ENCODE measurements at places on chromosomes 7 and 10. TPM values are rescaled to one million over a fixed set of nuclear protein-coding genes. Genes with fewer than 3 reads are reported as not detected.

GRCh38 chr10:48670978-48671913 lies 13.4 kb upstream of the WDFY4 start:
- no peak for DNase-seq

- no peak for DNase-seq
Observed at GRCh38 chr10:21993360-21994001, 10.0 kb downstream of the DNAJC1 start.

DNA sequence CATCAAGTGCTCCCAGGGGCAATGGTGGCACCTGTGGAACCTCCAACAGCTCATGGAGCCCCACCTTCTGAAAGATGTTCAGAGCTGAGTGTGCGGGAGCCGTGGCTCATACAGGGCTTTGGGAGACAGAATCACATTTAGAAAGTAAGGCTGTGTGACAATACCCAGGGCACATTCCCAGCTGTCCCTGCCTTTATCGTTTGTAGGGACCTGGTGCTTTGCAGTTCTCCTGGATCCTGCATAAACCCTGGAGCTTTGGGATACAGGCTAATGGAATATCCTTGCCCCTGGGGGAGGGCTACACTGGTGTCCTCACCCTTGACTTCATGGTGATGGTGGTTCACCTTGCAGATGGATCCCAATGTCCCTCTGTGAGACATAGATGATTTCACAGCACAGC lies 134.8 kb upstream of the LAMB4 start:
- no peak for DNase-seq

GRCh38 chr10:3126741-3127346 lies 45.7 kb downstream of the PITRM1 start:
- DNase-seq = no peak

GIMAP4 gene
- total RNA-seq = 336 TPM

MXI1 gene
- 16.2 TPM for total RNA-seq

DNA sequence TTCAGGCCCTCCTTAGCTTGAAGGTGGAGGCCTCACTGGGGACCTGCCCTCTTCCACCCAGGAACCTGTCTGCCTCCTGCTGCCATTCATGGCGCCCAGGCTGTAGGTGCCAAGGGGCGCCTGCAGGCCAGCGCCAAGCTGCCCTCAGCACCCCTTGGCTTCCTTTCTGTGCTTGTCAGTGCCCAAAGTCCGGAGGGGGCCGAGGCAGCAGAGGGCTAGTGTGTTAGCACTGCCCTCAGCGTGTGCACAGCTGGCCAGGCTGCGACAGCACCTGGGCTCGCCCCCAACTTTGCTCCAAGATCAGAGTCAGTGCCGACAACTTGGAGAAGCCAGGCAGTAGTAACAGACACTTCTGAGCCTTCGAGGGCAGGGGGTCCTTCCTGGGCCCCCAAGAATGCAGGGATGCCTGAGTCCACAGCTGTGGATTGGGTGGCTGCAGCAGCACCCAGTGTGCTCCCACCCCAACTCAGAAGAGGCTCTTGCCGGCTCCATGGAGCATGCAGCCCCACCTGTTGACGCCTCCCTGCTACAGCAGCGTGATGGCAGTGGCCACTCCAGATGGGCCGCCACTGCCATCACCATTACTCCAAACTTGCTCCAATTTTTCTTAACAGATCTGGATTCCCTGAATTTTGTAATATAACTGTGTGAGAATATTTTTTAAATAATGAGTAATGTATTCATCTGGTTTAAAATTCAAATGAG lies 41.7 kb downstream of the CACUL1 start:
- DNase-seq = no peak

NFKB2 gene
- 213 TPM for total RNA-seq

DNA sequence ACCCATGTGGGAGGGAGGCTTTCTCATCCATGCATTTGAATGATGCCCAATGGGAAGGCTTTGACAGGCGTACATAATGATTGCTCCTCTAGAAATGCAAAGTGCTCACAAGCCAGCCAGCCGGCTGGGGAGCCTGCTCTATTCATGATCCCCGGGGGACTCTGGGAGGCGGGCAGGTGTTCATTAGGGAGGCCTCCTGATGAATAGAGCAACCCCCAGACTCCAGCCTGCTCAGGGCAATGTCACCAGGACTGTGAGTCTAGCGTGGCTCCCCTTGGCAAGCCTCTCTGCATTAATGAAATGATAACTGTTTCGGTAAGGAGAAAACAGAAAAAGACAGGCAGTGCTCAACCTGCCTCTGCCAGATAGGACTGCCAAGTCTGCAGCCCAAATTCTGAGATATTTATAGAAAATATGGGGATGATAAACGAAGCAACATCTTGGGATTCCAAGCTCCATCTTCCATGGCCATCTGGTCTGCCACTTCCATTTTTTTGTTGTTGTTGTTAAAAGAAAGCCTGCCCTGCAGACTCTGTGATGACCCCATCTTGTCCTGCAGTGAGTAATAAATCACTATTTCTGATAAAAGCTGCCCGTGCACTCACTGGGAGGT lies 236.4 kb downstream of the PRPF18 start:
- DNase-seq = no peak

DNA sequence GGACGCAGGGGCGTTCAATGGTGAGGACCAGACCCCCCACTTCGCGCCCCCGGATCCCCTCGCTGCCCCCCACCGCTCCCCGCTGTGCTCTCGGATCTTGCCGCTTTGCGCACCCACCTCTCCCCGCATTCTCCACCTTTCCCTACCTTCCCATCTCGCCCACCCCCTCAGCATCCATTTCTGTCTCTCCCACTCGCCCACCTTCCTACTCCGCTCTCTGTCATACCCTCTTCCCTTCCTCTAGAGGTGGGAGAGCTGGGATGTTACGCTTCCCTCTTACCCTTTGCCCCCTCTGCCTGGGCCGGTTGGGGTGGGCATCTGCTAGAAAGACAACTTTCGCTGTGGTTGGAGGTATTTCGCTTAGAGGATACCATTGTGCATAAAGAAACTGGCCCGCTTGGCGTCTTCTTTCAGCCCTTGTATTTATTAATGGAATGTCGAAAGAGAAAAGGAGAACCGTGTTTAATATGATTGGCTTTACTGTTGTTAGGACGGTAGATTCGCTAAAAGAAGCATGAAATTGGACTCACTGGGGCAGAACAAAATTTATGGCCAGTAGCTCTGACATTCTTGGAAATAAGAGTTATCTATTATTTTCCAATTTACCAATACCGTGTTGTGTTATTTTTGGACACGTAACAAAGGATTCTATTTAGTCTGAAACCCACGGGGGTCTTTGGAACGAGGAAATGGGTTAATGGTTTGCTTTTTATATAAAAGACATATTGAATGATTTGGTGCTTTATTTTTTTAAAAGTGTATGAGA lies 873 bp downstream of the PRKAR2B start:
- no peak for DNase-seq

PHYHIPL gene
- total RNA-seq = not detected

DNA sequence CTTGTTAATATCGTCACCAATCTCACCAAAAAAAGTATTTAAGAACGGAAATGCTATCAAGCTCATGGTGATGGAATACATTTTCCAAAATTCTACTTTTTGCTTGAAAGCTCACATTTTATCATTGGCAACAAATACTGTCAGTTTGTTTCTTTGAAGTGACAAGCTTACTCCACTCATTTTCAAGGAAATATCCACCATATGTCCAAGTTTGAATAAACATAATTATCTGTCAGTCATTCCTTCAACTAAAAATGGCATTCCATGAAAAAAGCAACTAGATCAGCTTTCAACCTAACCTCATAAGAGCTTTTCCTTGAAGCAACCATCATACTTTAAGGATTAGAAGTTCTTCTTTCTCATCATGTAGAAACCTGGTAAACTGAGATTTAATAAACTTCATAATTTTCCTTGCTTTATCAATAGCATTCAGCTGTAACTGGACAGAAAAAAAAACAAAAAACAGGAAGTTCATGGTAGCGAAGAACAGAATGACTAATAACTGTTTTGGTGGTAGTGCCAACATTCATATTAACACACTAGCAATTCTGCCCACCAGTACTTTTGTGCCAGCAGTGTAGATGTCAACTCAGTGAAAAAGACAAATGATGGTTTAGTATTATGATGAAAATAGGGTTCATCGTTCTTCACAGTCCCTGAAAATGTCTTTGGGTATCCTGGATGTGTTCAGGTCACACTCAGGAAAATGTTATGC lies 764.9 kb downstream of the GRM8 start:
- DNase-seq = no peak

Data from activated naive CD4-positive, alpha-beta T cell treated with anti-CD3 and anti-CD28 coated beads, Interleukin-2, amount 50 U/mL, for 72 hours (primary cell).